Body of pancreas (tissue), 4 donors: ENCODE measurements at places on chromosomes 6 and 20. TPM values are rescaled to one million over a fixed set of nuclear protein-coding genes. Genes with fewer than 3 reads are reported as not detected.

Gene F13A1
- total RNA-seq, result 27.5 TPM

Gene EYS
- total RNA-seq, result not detected

Gene EBF4
- total RNA-seq, result 13.0 TPM

Gene ABHD16A
- total RNA-seq, result 38.1 TPM

Gene SLC24A3
- total RNA-seq, result 0.66 TPM

Gene SOX18
- total RNA-seq, result 17.1 TPM

Gene OR2H1
- not detected for total RNA-seq

GRCh38 chr6:131258816-131259476 is 123.7 kb downstream of the AKAP7 start:
- DNase-seq, result peak; percentile 24

DNA sequence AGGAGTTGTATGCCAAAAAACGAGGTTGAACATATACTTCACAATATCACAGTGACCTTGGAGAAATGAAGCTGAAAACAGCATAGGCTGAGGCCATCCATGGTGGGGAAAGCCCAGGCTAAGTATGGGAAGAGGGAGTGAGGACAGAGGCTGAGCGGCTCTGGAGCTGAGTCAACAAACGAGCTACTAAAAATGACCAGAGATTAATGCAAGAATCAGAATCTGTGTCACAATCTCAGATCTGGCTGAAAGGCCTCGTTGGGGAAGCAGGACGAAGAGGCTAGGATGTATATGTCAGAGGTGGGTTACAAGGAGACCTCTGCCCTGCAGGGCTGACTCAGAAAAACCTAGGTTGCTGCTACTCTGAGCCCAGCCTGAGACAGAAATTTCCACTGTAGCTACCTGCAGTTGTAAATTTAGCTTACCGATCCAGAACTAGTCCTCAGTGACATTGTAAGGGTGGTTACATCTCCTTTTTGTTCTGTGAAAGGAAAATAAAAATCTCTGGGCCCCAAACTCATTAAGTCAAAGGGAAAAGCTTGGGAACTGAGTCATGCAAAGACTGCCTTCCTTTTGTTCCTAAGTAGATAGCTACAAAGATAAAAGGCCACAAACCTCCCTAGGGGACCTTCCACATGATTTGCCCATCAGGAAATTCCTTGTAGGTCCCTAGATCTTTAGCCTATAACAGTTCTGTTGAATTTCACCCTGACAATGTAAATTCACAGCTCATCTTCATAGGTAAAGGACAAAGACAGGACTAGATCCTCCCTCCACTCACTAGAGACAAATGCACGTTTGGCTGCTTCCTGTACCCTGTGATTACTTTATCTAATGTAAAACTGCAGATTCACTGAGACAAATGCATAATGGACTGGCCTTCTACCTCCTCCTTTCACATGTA is 8.5 kb upstream of the TUBB2A start:
- no peak for DNase-seq

- no peak for DNase-seq
Observed at GRCh38 chr6:36752886-36753506, 55.4 kb downstream of the RAB44 start.

DNA sequence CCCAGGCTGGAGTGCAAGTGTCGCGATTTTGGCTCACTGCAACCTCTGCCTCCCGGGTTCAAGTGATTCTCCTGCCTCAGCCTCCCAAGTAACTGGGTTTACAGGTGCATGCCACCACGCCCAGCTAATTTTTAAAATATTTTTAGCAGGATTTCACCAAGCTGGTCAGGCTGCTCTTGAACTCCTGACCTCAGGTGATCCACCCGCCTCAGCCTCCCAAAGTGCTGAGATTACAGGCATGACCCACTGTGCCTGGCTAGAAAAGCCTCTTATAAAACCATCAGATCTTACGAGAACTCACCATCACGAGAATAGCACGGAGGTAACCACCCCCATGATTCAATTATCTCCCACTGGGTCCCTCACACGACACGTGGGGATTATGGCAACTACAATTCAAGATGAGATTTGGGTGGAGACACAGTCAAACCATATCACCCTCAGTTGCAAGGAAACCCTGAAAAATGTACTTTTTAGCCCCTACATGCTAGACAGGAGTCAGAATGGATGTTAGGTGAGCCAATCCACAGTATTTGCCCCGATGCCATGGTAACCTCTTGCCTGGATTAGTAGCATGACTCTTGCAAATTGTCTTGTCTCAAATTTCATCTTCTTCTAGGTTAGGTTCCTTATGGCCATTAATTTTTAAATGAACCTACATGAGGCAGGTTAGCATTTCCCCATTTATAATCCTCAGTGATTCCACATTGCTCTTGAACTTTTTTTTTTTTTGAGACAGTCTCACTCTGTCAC is 17.1 kb upstream of the SASH1 start:
- no peak for DNase-seq

GRCh38 chr6:110529355-110529754 is 52.9 kb upstream of the SLC22A16 start:
- no peak for DNase-seq

GRCh38 chr6:169794317-169795055 is 43.1 kb downstream of the ERMARD start:
- DNase-seq, result no peak

- no peak for DNase-seq
Observed at GRCh38 chr6:68252632-68253031, 382.4 kb upstream of the ADGRB3 start.
